ENCODE measurements at places on chromosomes 6 and 20.

- DNase-seq: no peak
These were observed 410.5 kb downstream of the QKI start for GRCh38 chr6:163825033-163825432.

DNA sequence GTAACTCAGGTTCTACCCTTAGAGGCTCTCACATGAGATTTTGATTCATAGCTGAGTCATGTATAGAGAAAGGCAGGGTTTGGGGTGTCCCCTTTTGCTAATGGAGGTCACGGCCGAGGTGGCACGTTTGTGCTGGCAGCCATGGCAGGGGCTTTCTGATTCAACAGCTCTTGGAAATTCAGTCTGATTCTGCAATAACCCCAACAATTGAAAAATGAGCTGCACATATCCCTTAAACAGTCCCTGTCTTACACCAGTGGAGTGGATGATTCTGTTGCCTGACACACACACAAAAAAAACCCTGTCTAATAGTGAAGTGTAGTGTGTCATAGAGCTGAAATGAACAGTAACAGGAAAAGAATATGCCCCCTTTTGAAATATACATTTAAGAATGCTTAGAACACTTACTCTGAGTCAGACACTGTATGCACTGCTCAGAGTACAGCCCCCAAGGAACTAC is 40.4 kb upstream of the ARG1 start:
- no peak for DNase-seq

- DNase-seq: no peak
These were observed 6.7 kb upstream of the CST9L start for GRCh38 chr20:23574977-23575376.

GRCh38 chr20:62707921-62708521 is 615 bp upstream of the NTSR1 start:
- DNase-seq: no peak

DNA sequence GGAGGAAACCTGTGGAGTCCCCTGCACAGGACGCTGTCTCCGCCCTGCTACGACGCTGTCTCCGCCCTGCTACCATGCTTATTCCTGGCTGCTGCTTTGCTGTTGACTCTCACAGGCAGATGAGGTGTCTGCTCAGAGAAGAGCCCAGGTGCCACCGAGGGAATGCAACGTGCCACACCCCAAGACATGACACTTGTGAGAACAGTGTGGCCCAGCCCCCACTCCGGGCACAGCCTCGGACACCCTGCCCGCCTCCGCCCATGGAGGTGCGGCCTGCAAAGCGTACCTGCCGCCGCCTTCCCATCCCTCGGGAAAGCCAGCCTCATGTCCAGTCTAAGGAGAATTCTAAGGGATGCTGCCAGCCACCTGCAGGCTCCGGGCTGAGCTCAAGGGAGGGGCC is 15.6 kb upstream of the MRGBP start:
- DNase-seq: no peak

DNA sequence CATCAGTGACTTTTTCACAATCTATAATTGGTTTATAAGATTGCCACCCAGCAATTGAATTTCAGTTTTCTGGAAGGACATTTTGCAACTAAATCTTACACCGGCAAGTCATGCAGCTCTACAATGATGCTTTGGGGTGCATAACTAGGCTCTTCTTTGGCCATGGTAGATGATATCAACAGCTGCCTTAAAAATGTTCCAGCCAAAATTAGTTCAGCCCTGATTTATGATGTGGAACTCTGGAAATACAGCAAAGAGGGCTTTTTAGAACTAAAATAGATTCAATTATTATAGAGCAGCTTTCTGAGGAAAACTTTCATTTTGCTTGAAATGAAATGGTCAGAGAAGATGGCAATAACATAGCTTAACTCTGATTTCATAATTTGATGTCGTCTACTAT is 18.4 kb upstream of the MCM9 start:
- DNase-seq: no peak

Data from AG09319 (cell line).